ENCODE measurements at places on chromosomes 6 and 20. TPM values are rescaled to one million over a fixed set of nuclear protein-coding genes. Genes with fewer than 3 reads are reported as not detected.
A peak's percentile ranks its signal among the peaks of the same experiment; 100 is the strongest.

DNA sequence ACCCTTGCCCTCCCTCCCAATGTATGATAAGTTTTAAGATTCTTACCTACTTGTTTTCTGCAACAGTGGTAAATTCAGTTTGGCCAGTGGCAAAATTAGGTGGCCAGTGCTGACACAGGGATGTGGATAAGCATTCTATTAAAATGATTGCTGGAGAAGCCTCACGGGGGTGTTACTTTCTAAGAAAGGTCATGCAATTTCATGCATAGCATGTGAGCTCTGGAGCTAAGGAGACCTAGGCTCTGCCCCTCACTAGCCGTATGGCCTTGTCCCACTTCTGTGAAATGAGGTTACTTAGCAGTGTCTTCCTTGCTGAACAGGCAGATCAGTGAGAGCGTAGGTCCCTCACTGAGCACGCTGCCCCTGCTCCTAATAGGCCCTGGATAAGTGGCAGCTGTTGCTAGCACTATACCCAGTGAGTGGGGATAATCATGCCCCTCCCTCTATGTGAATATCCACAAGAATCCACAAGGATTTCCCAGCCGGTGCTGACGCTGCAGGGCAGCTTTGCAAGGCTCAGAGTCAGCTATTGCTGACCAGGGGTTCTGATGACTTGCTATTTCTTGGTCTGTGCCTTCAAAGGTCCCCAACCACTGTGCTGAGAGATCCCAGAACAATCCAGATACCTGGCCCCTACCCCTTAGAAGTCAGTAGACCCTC lies 86.5 kb upstream of the MRPS10 start:
- H3K4me3 ChIP-seq: no peak overlapping the region
- no peaks in the 10 kb centered on the region for H3K4me1 ChIP-seq
- no peak for DNase-seq
- peaks cover 4% of the 10 kb centered on the region for H3K36me3 ChIP-seq

DNA sequence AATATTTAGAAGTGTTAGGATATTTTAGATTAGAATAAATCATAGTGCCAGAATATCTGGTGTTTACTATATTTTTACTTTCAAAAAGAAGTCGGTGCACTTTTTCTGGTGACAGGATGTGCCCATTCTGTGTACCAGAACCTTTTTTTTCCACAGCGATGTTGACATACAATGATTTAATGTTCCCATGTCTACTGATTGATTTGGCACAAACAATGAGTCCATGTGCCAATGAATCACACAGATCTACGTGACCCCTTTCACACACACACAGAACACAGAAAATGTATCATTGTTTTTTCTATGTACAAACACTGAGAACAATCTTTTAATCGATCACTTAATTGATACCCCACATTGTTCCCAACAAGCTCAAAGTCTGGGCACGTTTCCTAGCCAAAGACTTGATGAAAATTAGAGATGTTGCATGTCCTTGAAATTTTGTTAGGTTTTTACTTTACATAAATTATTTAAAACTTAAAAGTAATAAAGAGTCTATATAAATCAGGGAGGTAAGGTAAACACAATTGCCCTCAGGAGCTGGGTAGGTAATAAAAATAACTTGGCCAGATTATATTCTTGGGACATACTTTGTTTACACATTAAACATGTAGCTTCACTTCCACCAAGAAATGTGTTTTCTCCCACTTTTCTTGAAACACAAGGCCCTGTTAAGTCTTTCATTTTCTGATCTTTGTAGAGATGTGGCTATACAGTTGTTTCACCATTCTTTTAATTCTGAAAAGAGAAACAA lies 36.4 kb upstream of the SOX4 start:
- no peaks in the 10 kb centered on the region for H3K36me3 ChIP-seq
- no peak for DNase-seq
- H3K4me3 ChIP-seq: no peak overlapping the region
- H3K4me1 ChIP-seq: no peaks in the 10 kb centered on the region

GRCh38 chr6:1390946-1391799 lies 1.8 kb downstream of the FOXF2 start:
- no peak for DNase-seq
- no peak overlapping the region for H3K4me3 ChIP-seq
- H3K4me1 ChIP-seq: peaks cover 17% of the 10 kb centered on the region
- H3K27ac ChIP-seq: no peak overlapping the region

DNA sequence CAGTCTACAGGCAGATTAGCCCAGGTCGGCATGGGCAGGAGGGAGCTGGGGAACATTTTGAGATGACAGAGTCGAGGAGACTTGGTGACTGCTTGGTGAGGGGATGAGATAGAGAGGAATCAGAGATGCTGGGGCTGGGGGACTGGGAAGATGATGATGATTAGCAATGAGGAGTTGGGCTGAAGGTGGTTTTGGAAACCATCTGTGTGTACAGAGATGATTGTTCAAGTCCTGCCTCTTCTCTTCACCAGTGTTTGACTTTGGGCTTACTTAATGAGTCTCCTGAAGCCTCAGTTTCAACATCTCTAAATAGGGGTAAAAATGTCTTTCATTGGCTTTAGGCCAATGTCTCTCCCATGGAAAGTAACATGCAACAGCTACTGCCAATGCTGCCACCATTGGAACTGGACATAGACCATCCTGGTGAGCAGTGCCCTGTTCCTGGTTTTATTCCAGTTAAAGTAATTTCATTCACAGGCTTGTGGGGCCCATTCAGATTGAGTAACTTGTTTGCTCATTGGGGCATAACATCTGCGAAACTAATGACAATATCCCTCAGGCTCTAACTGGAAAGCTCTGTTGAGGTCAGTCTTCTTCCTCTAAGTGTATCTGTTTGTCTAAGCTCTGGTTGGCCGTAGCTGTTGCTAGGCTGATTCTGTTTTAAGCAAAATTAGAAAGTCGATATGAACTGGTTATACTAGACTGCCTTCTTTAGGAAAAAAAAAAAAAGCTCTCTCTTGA lies 99.1 kb downstream of the ARMC2 start:
- no peaks in the 10 kb centered on the region for H3K27me3 ChIP-seq
- DNase-seq: no peak
- peaks cover 24% of the 10 kb centered on the region for H3K4me1 ChIP-seq
- H3K4me3 ChIP-seq: no peak overlapping the region

GRCh38 chr6:74689601-74690000 lies 516.3 kb downstream of the COL12A1 start:
- no peaks in the 10 kb centered on the region for H3K4me1 ChIP-seq
- no peaks in the 10 kb centered on the region for H3K36me3 ChIP-seq
- no peak overlapping the region for H3K27ac ChIP-seq
- no peak for DNase-seq

- H3K36me3 ChIP-seq: peaks cover 5% of the 10 kb centered on the region
- no peaks in the 10 kb centered on the region for H3K27me3 ChIP-seq
- peaks cover 52% of the 10 kb centered on the region for H3K4me1 ChIP-seq
- H3K27ac ChIP-seq: no peak overlapping the region
These were observed 22.2 kb downstream of the RNF24 start for GRCh38 chr20:3993109-3993508.

DNA sequence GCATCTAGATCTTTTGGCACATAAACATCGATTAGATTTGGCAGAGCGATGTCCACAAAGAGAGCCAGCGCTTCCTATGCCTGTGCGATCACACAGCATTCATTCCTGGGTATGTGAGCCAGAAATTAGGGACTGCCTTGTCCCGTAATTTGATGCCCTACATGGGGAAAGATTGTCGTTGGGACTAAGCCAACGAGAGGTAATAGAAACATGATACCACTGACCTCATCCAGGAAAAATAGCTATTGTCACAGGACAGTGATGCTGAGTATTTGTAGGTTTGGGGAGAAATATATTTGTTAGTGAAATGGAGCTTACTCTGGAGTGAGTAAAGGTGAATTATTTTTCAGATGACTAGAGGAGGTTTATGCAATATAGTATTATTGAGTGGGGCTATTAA lies 154.0 kb downstream of the TSHZ2 start:
- H3K27me3 ChIP-seq: no peaks in the 10 kb centered on the region
- DNase-seq: no peak
- no peaks in the 10 kb centered on the region for H3K4me1 ChIP-seq
- no peak overlapping the region for H3K27ac ChIP-seq
- no peak overlapping the region for H3K4me3 ChIP-seq

DNA sequence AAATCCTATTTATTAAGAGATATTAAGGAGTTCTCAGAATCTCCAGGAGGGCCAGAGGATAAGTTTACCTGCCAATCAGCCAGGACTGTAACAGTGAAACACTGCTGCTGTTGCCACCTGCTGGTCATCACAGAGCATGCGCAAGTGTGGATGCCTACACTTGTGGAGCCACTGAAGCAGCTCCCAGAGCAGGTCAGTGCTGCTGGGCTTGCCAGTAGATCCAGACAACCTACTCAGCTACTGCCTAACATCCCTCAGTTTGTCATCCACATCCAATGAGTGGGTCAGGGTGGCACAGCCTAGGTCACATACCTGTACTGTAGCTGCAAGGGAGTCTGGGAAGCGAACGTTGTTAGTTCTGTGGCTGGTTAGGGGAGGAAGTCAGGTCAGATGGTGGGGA lies 18.3 kb upstream of the NHSL1 start:
- H3K4me1 ChIP-seq: peaks cover 10% of the 10 kb centered on the region
- DNase-seq: peak; percentile 40
- H3K4me3 ChIP-seq: no peak overlapping the region
- peaks cover 11% of the 10 kb centered on the region for H3K27me3 ChIP-seq
- H3K36me3 ChIP-seq: peaks cover 2% of the 10 kb centered on the region

- no peaks in the 10 kb centered on the region for H3K36me3 ChIP-seq
- H3K27ac ChIP-seq: no peak overlapping the region
- no peak overlapping the region for H3K4me3 ChIP-seq
- H3K4me1 ChIP-seq: no peaks in the 10 kb centered on the region
- DNase-seq: no peak
- H3K27me3 ChIP-seq: no peaks in the 10 kb centered on the region
These were observed 852.3 kb upstream of the HS3ST5 start for GRCh38 chr6:115194981-115195638.

GRCh38 chr20:19775353-19776253 lies 17.5 kb downstream of the RIN2 start:
- H3K4me1 ChIP-seq: no peaks in the 10 kb centered on the region
- no peak for DNase-seq
- H3K36me3 ChIP-seq: no peaks in the 10 kb centered on the region
- H3K4me3 ChIP-seq: no peak overlapping the region

DNA sequence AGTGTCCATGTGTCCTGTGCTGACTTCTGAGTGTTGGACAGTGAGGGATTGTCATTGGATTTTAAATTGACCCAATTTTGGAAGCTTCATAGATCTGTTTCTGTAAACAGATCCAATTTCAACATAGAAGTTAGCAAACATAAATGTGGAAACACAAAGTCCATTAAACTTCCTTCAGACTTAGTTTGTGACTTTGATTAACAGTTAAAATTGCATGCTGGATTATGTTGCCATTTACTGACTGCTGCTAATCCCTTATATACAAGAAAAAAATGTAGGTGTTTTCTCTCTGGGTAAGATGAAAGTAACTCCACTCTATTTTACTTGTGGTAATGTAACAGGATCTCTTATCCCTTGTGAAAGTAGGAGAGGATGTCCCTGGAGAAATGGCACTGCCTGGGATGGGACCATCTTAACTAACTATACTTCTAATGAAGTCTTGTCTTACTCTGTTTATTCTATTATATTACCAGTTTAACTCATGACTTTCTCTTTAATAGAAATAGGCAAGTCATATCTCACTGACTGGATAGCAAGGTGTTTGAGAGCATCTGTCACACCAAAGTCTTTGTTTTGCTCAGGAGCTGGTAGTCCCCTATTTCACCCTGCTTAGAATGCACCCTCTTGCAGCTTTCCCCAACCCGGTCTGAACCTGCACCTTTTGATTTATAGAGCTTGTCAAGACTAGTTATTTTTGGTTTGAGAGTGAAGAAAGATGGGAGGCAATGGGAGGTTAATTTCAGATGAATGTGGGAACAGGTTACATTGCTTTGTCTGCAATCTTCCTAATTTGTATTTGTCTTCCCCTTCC lies 7.2 kb downstream of the TPX2 start:
- H3K4me3 ChIP-seq: no peak overlapping the region
- DNase-seq: no peak
- H3K4me1 ChIP-seq: peaks cover 6% of the 10 kb centered on the region
- H3K27ac ChIP-seq: no peak overlapping the region
- H3K36me3 ChIP-seq: peaks cover 27% of the 10 kb centered on the region

DNA sequence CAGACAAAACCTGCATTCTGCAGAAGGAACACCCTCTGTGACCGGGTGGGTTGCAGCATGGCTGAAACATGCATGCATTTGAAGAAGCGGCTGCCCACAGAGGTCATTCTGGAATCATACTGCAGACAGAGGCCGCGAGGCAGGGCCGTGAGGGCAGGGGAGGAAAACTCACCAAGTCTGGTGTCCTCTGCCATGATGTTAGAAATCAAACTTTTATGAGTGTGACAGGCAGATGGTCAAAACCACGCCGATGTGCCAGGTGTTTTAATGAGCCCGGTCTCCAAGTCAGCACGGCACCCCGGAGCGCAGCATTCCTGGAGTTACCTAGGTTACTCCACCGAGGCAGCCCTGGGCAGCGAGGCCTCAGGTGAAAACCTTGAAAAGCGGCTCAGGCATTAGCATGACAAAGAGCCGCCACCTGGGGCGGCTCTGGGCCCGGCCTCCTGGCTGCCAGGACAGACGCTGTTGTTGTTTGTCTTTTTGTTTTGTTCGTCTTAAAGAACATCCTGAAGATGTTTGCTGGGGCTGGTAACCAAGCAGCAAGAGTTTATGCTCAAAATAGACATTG lies 255.6 kb downstream of the ERMARD start:
- DNase-seq: no peak
- H3K27me3 ChIP-seq: peaks cover 2% of the 10 kb centered on the region
- H3K4me1 ChIP-seq: peaks cover 11% of the 10 kb centered on the region
- no peak overlapping the region for H3K4me3 ChIP-seq
- H3K27ac ChIP-seq: no peak overlapping the region
- H3K36me3 ChIP-seq: peaks cover 18% of the 10 kb centered on the region

- H3K27me3 ChIP-seq: no peaks in the 10 kb centered on the region
- no peak overlapping the region for H3K4me3 ChIP-seq
- no peaks in the 10 kb centered on the region for H3K4me1 ChIP-seq
- H3K36me3 ChIP-seq: no peaks in the 10 kb centered on the region
- DNase-seq: no peak
- no peak overlapping the region for H3K27ac ChIP-seq
These were observed 571.4 kb downstream of the EPHA7 start for GRCh38 chr6:92847988-92848387.

DNA sequence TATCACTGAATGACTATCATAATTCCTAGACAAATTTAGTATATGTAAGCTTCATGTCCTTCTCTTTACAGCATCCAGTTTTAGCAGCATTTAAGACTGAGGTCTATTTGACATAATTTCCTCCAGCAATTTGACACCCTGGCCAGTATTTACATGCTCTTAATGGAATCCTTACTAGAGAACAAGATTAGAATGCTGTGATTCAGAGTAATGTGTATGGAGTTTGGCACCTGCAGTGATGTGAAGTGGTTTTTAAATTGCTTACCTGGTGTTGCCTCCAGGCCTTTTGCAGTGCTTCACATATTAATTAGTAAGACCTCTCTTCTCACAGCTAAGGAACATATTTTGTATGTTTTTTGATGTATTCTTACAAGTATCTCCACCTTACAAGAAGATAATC lies 9.8 kb downstream of the NKX2-4 start:
- H3K27ac ChIP-seq: no peak overlapping the region
- H3K27me3 ChIP-seq: peaks cover 16% of the 10 kb centered on the region
- peaks cover 6% of the 10 kb centered on the region for H3K4me1 ChIP-seq
- DNase-seq: no peak

- no peaks in the 10 kb centered on the region for H3K27me3 ChIP-seq
- H3K4me1 ChIP-seq: peaks cover 18% of the 10 kb centered on the region
- H3K27ac ChIP-seq: peak overlapping the region; percentile 20
- no peak overlapping the region for H3K4me3 ChIP-seq
- no peak for DNase-seq
These were observed 88.9 kb upstream of the NT5E start for GRCh38 chr6:85360794-85361642.

Gene KIF25
- total RNA-seq: not detected

Gene HCRTR2
- not detected for total RNA-seq

Gene FABP7
- total RNA-seq: not detected

Gene AVP
- total RNA-seq: not detected

Gene ATAT1
- 8.5 TPM for total RNA-seq

Gene CASS4
- total RNA-seq: 3.0 TPM

Gene LPA
- total RNA-seq: not detected

Gene BTN1A1
- total RNA-seq: 0.16 TPM

Gene LHFPL5
- total RNA-seq: not detected
